ENCODE measurements at places on chromosomes 2 and 18.

GRCh38 chr2:170024721-170025120 lies 153.2 kb upstream of the MYO3B start:
- DNase-seq, result no peak

- no peak for DNase-seq
Observed at GRCh38 chr18:32025744-32026143, 7.1 kb downstream of the RNF125 start.

DNA sequence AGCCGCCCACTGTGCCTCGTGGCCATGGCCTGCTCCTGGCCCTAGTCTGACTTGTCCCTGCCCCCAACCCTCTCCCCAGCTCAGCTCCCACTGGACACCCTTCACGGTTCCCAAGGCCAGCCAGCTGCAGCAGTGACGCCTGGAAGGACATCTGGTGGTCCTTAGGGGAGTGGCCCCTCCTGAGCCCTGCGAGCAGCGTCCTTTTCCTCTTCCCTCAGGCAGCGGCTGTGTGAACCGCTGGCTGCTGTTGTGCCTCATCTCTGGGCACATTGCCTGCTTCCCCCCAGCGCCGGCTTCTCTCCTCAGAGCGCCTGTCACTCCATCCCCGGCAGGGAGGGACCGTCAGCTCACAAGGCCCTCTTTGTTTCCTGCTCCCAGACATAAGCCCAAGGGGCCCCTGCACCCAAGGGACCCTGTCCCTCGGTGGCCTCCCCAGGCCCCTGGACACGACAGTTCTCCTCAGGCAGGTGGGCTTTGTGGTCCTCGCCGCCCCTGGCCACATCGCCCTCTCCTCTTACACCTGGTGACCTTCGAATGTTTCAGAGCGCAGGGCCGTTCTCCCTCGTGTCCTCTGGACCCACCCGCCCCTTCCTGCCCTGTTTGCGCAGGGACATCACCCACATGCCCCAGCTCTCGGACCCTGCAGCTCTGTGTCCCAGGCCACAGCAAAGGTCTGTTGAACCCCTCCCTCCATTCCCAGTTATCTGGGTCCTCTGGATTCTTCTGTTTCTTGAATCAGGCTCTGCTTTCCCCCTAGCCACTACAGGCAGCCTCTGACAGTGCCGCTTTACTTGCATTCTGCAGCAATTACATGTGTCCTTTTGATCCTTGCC lies 35.8 kb downstream of the ANO7 start:
- peak; percentile 58 for DNase-seq

DNA sequence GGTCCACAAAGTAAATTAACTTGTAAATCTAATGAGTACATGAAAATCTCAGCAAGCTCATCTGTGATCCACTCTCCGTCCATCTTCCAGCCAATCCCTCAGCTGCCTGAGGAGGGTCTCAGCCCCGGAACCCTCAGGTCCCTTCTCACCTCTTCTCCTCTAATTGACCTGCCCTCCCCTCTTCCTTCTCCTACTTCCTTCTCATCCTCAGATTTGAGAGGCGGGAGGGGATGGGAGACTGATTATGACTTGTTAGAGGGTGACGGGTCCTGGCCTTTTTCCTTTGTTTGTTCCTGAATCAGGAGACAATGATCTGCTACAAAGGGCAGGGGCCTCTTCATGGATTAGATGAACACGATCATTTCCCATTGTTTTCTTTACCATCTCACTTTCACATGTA lies 80.1 kb downstream of the CYBRD1 start:
- no peak for DNase-seq

DNA sequence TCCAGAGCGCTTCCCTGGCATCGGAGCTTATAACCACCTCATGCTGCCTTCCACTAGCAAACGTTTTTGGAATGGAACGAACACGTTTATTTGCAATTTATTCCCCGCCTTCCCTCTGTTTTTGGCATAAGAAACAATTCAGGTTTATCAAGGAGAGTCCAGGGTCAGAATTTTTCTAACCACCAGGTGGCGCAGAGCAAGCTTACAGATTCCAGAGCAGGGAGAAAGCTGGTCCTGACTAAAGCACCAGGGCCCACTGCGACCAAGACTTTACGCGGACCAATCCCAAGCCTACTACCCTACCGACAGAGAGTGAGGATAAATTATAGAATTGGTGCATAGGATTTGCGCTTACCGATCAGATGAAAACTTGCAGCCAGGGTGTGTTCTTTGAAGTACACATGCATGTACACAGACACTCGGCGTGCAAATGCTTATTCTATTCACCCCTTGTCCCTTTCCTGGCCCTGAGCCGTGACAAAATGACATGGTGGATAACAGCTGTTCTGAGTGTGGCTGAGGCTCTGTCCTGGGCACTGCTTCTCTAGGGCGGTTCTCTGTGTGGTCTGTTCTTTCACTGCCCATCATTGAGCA lies 34.7 kb downstream of the NAPG start:
- DNase-seq, result peak; percentile 82

- DNase-seq, result peak; percentile 54
Observed at GRCh38 chr2:66561645-66562303, 126.8 kb downstream of the MEIS1 start.

- DNase-seq, result no peak
Observed at GRCh38 chr2:176686328-176686727, 417.1 kb downstream of the MTX2 start.

DNA sequence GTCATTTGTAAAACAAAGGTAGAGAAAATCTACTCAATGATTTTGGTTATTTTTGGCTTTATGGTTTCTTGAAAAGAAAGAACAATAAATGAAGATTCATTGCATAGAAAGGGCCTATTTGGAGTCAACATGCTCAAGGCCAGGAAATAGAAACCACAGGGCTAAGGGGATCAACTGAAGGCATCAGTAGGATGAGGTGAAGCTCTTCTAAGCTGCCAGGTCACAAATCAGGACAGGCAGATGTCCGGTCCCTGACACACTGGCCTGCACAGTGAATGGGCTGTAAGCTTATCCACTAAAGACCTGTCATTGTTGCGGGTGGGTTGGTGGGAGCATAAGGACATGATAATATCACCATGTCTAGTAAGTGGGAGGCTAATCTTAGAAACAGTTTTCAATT lies 31.6 kb upstream of the RNF138 start:
- DNase-seq, result no peak

GRCh38 chr2:165678882-165679281 lies 115.2 kb downstream of the GALNT3 start:
- no peak for DNase-seq

DNA sequence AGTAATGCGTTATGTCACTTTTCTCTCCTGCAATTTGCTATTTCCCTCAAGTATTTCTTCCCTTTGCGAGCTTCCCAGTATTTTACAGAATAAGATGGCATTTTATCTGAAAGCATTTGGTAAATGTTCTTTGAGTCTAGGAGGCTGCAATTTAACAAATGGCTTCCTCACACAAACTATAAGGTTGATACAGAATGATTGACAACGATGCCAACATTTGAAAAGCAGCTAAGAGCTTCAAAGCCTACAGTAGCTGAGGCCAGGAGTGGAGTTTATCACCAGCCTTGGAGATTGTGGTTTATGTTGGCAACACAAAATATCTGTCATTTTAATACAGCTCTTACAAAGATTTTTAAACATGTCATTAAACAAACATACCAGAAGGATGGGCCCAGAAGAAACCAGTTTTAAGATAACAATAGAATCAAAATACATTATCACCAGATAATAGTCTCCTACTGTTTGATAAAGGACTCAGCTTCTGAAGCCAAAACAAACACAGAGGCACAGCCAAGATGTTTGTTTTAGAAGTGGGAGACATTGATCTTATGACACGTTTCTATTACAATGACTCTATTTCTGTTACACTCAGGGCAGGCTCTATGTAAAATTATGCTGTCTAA lies 711.4 kb upstream of the ACVR2A start:
- DNase-seq, result no peak

DNA sequence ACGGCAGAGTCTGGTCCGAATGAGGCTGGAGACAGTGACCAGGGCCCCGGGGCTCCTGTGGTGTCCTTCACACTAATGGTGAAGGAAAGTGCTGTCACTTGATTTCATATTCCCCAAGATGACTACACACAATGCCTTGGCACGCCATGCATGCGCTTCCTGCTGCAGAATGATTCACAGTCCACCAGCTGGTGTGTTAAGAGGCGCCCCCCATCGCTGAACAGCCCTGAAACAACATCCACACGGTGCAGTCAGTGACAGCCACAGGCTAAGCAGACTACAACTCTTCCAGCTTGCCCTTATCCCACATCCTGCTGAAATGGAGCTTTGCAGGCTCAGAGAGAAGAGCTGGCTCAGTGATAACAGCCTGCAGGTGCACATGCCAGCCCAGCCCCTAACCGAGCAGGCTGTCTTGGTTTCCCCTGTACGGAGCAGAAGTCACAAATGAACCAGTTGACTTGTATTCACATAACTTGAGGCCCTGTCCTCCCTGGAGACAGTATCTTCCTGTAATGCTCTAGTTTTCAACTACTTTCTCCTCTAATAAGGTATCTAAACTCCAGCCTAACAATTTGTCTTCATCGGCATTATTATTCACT lies 24.3 kb upstream of the CDH20 start:
- DNase-seq, result peak; percentile 29

DNA sequence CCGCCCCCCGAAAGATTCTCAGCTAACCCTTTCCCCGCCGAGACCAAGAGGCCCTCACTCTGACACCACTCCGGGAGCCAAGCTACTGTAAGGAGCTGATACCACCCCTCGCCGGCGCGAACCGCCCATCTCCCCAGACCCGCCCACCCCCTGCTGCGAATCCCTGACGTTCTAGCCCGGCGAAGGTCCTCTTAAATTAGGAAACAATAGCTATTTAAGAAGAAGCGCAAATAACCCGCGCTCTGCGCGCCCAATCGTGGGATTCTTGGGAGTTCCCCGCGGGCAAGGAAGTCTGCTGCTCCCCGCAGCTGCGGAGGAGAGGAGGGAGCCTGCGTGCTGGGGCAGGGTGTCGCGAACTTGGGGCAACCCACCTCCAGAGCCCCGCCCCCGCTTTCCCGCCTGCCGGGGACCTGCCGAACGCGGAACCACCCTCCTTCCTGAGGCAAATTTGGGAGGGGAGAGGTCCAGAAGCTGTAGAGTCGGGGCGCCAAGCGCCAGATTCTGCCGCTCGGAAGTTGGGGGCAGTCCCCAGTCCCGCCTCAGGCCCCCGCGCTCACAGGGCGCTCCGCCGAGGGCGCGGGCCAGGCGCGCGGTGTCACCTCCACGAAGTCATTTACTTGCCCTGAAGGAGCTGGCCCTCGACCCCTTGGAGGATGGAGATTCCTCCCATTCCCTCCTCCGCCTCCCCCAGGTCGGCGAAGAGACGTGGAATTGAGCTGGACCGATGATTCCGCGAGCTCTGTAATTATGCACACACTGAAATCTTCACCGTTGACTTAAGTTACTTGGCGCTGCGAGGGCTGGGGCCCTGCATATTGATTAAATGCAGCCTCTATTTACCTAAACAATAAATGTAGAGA lies 8.4 kb upstream of the SP9 start:
- DNase-seq, result no peak

- DNase-seq, result peak; percentile 16
Observed at GRCh38 chr18:42330296-42330695, 375.3 kb downstream of the PIK3C3 start.

GRCh38 chr2:11746807-11747459 lies 501 bp downstream of the LPIN1 start:
- DNase-seq, result peak; percentile 35

- DNase-seq, result no peak
Observed at GRCh38 chr2:54760310-54760709, 36.8 kb downstream of the EML6 start.

DNA sequence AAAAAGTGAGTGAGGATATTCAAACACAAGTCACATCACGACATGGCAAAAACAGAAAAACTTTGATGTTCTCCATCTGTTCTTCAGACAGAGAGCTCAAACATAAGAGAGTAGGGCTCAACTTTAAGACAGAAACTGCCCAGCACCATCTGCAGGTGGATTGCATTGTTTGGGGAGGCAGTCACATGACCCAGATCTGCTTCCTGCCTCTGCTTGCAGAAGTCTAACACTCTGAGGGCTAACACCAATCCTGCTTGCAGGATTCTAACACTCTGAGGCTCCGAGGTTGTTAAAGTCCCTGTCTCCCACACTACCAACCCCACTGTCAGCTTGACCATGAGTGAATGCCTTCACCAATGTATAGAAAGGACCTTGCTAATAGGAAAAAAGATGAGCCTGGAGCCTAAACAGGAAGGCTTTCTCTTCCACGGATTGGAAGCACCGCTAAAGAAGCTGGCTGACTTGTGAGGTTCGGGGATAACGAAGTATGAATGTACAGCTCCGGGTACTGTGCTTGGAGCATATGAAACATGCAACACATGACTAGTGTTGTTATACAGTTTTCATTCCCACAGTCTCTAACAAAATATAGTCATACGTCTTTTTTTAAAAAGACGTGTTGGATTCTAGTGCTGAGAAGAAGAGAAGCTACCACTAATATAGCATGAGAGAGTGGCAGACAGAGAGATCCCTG lies 176.6 kb upstream of the CREB1 start:
- no peak for DNase-seq

- DNase-seq, result no peak
Observed at GRCh38 chr2:238854699-238855229, 6.9 kb downstream of the TWIST2 start.

GRCh38 chr2:209340522-209340921 lies 83.3 kb upstream of the MAP2 start:
- no peak for DNase-seq

DNA sequence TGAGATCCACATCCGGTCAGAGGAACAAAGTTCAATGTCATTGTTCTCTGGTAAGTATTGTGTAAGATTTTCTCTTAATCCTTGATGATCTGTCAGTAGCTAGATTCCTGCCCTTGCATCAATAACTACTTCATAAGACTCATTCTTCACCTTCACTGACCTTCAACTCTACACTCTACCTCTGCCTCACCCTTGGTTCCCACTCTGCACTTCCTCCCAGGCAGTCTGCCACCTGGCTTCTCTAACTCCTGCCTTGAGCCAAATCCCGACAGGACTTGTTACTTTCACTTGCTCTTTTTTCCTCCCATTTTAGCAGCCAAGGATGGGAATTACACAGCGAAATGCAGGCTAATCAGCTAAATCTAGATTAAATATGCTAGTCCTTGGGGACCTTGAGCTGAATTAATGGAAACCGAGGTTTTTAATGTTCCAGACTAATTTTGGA lies 190.7 kb downstream of the DLGAP1 start:
- no peak for DNase-seq

DNA sequence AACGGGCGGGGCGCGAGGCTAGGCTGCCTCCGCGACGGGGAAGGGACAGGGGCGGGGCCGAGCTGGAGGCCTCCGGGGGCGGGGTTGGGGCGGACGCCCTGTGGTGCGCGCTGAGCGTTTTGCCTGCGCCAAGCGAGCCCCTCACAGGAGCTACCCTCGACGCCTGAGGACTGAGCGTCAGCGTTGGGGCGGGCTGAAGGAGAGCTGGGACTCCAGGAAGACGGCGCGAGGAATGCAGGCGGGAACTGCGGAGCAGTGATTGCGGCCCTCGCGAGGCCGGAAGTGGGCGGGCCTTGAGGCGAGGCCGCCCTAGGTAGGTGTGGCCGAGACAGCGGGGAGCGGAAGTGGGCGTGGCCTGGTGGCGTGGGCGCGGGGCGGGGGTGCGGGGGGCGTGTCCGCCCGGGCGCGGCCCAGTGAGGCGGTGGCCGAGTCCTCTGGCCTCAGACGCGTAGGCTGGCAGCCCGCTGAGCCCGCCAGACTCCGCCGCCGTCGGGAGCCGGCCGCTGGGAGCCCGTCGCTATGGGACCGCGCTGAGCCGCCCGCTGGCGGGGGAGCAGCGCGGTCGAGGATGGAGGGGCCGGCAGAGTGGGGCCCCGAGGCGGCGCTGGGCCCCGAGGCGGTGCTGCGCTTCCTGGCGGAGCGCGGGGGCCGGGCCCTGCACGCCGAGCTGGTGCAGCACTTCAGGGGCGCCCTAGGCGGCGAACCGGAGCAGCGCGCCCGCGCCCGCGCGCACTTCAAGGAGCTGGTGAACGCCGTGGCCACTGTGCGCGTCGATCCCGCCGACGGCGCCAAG lies at the start of the genes SEPTIN10 and SOWAHC:
Gene SEPTIN10, minus strand, starts transcription at position 45 of the 793 bp plus-strand sequence. CDS start 139 bp downstream, outside the sequence.
Gene SOWAHC, plus strand, starts transcription at position 443 of the 793 bp plus-strand sequence. Its CDS starts 126 bp downstream, at position 569.
- DNase-seq, result peak; percentile 100
